ENCODE measurements at places on chromosomes 2 and 18. TPM values are rescaled to one million over a fixed set of nuclear protein-coding genes. Genes with fewer than 3 reads are reported as not detected.
A peak's percentile ranks its signal among the peaks of the same experiment; 100 is the strongest.

GRCh38 chr2:117958186-117958585, 55.7 kb downstream of the CCDC93 start:
- H3K4me3 ChIP-seq = no peak overlapping the region
- H3K36me3 ChIP-seq = peaks cover 46% of the 10 kb centered on the region
- no peaks in the 10 kb centered on the region for H3K27me3 ChIP-seq
- no peaks in the 10 kb centered on the region for H3K4me1 ChIP-seq
- DNase-seq = no peak

- H3K27ac ChIP-seq = no peak overlapping the region
- DNase-seq = no peak
- H3K27me3 ChIP-seq = no peaks in the 10 kb centered on the region
Observed at GRCh38 chr18:4211111-4211837, 243.8 kb downstream of the DLGAP1 start.

DNA sequence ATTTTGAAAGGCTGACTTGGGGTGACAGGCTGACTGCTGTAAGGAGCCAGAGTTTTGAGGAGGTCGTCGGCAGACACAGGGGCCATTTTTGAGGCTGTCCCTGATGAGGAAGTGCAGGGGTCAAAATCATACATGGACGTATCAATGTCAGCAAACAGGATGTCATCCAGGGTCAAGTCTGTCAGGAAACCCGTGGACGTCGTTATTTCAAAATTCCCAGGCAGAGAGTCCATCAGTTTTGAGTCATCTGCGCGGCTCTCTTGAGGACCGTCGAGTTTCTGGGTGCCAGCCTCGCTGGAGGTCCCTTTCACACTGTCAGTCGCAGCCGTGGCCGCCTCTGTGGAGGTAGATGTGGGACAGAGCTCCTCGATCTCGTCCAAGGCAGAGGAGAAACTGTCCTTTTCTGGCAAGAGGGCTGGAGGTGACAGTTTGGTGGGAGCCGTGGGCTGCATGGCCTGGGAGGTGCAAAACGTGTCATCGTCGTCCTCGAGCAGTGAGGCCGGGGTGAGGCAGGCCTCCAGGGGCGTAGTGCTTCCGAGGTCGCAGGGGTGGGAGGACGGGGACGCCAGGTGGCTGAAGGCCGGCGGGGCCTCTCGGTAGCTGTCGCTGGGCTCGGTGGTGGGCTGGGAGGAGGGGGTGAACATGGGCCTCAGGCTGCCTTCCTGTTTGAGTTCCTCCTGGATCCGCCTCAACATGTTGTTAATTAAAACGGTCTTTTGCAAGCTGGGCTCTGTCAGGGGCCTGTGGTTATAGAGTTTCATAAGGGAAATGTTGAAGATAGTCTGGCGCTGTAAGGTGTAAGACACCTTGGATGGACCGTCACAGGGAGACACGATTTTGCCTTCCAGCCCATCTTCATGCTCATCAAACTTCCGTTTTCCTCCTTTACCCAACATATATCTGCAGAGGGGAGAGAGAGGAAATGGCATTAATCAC, 17.5 kb downstream of the SERTAD2 start:
- H3K4me3 ChIP-seq = peak overlapping the region; percentile 23
- H3K4me1 ChIP-seq = peaks cover 49% of the 10 kb centered on the region
- no peaks in the 10 kb centered on the region for H3K27me3 ChIP-seq
- H3K36me3 ChIP-seq = peaks cover 28% of the 10 kb centered on the region
- DNase-seq = no peak

DNA sequence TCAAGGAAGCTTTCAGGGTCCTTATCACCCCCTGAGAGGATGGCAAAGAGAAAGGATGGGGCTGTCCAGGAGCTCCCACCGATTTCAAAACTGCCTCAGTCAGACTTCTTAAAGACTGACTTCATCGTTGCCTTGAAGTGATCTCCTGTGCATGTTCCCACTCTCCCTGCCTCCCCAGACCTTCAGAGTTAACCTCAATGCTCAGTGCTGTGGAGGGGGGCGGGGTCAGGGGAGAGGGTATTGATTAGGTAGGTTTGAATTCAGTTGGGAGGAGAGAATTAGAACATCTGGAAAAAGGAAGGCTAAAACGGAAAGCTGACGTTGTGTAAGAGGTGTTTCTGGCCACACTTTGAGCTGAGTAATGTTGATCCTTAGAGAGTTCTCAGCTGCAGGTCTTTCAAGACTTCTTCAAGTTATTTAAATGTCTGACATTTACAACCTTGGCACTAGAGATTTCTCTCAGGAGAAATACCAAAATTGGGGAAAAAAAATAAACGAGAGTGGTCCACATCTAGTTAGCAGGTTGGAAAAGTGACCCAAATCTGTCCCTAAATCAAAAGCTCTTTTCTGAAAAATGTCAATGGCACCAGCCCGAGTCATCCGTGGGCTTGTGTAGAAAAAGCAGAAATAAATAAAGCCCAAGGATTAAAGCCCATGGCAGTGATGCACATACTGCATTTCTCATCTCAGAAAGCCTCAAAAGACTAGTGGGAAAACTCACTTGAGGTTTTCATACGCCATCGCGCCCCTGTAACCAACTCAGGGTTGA, 134.7 kb upstream of the EPAS1 start:
- no peak overlapping the region for H3K27ac ChIP-seq
- peaks cover 9% of the 10 kb centered on the region for H3K4me1 ChIP-seq
- peaks cover 7% of the 10 kb centered on the region for H3K36me3 ChIP-seq
- no peak for DNase-seq
- no peak overlapping the region for H3K4me3 ChIP-seq

GRCh38 chr2:41293491-41293890, 754.3 kb upstream of the PKDCC start:
- H3K36me3 ChIP-seq = no peaks in the 10 kb centered on the region
- no peak for DNase-seq
- no peaks in the 10 kb centered on the region for H3K4me1 ChIP-seq
- no peaks in the 10 kb centered on the region for H3K27me3 ChIP-seq

Gene MAIP1
- 24.7 TPM for total RNA-seq

Gene VAPA
- 201 TPM for total RNA-seq

Gene RAMP1
- total RNA-seq = 21.1 TPM
